ENCODE measurements at places on chromosomes 6 and 20. TPM values are rescaled to one million over a fixed set of nuclear protein-coding genes. Genes with fewer than 3 reads are reported as not detected.

DNA sequence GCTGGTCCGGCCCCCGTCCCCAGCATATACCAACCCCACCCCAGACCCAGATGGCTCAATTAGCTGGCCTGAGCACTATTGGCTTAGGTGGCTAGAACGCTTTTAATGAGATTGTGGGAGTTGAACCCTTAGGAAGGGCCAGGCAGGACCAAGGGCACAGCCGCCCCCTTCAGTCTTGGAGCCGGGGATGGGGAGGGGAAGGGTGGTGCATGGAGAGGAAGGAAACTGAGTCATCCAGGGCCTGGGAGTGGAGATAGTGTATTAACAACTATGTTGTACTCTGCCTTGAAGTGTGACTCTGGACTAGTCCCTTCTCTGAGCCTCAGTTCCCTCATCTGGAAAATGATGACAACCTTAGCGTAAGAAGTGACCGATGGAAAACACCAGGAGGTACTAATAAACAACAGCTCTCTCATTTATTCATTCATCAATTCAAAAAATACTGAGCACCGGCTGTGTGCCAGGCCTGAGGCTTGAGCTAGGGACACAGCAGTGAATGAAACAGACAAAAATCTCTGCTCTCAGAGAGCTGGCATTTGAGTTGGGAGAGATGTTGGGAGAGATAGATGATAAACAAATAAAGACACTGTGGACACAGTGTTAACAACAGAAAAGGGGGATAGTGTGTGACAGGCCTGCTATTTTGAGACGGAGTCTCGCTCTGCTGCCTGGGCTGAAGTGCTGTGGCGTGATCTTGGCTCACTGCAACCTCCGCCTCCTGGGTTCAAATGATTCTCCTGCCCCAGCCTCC lies 11.5 kb downstream of the PEDS1 start:
- no peak for DNase-seq

GRCh38 chr6:43796903-43797890 lies 27.2 kb downstream of the VEGFA start:
- DNase-seq = no peak

SLC22A3 gene
- total RNA-seq = not detected

GABBR1 gene
- total RNA-seq = 26.6 TPM

GRCh38 chr20:50729901-50730764 lies 1.2 kb upstream of the PARD6B start:
- DNase-seq = no peak
